Subcutaneous preadipocyte (primary cell): ENCODE measurements at places on chromosomes 4 and X. TPM values are rescaled to one million over a fixed set of nuclear protein-coding genes. Genes with fewer than 3 reads are reported as not detected.

The VCX3A gene
- not detected in 2 replicates for total RNA-seq

The SPP1 gene
- total RNA-seq: 0.37 and 0.39 TPM in 2 replicates

The SORCS2 gene
- under 0.01 TPM in 2 replicates for total RNA-seq

The LUZP4 gene
- not detected in 2 replicates for total RNA-seq

The ALAS2 gene
- total RNA-seq: not detected in 2 replicates

The SOX3 gene
- not detected in 2 replicates for total RNA-seq

The RPS3A gene
- 1,418 and 3,098 TPM in 2 replicates for total RNA-seq

The MECP2 gene
- total RNA-seq: 18.2 and 18.7 TPM in 2 replicates

The MAGEA2 gene
- total RNA-seq: not detected in 2 replicates
